Thoracic aorta (tissue), 2 donors: ENCODE measurements at places on chromosomes 2 and 18.

GRCh38 chr2:52074130-52074719 is 1042.3 kb upstream of the NRXN1 start:
- no peak for DNase-seq

GRCh38 chr2:42102591-42103450 is 55.0 kb downstream of the PKDCC start:
- no peak for DNase-seq

- DNase-seq: no peak
Observed at GRCh38 chr18:38646296-38646695, 1080.7 kb upstream of the CELF4 start.

DNA sequence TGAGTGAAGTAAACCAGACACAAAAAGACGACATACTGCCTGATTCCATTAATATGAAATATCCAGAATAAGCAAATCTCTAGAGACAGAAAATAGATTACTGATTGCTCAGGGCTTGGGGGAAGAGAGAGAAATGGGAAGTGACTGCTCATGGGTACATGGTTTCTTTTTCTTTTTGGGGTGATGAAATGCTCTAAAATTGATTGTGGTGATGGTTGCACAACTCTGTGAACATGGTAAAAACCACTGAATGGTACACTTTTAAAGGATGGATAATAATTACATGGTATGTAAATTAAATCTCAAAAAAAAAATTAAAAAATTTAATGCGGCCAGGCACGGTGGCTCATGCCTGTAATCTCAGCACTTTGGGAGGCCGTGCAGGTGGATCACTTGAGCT is 39.3 kb downstream of the RPL31 start:
- DNase-seq: no peak

DNA sequence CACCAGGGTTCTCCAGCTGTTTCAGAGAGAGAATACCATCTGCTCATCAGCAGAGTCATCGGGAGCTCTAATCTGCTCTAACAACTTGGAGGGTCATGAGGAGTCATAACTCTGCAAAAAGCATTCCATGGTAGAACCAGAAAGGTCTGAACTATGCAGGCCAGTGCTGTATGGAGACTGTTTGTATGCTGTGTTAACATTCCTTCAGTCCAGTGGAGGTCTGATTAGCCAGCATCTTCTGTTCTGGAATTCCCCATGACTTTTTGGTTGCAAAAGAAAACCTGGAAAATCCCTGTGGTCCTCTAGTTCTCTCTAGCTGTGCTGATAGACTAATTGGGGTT is 9.4 kb upstream of the ITGB6 start:
- no peak for DNase-seq

- DNase-seq: no peak
Observed at GRCh38 chr2:34949316-34949715, 1350.2 kb upstream of the FAM98A start.

GRCh38 chr2:19785867-19786266 is 115.9 kb downstream of the TTC32 start:
- no peak for DNase-seq

DNA sequence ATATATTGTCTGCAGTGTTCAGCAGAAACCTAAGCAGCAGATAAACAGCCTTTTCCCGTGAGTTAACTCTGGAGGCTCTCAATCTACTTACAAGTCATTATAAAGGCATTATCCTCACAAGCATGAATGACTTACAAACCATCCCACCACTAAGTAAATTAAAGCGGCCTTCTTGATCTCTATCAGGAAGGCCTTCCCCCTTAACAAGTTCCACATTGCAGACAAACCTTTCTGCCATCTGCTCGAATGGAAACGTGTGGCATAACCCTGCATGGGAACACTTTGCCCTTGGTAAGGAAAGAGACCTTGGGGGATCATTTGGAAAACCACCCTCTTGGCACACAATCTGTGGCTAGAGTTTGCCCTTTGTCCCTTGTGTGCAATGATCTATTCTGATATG is 199.5 kb downstream of the OSR1 start:
- DNase-seq: no peak

- DNase-seq: no peak
Observed at GRCh38 chr2:142897807-142898206, 20.3 kb downstream of the KYNU start.
